Stimulated activated CD8-positive, alpha-beta memory T cell treated with anti-CD3 and anti-CD28 coated beads, Interleukin-2, amount 100 ng/mL, for 48 hours (primary cell): ENCODE measurements at places on chromosomes 1 and 21.

DNA sequence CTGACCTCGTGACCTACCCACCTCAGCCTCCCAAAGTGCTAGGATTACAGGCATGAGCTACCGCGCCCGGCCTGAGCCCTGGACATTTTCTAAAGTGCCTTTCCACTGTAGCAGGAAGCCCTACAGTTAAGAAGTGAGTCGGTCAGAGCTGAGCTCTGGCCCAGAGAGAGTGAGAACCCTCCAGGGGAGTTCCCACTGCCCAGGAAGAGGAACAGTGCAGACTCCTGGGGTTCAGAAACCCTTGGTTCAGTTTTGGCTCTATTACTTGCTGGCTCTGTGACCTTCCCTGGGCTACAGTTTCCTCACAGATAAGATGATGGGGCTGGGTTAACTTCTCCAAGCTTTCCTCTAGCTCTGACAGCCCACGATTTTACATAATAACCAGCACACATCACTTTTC, 20.9 kb downstream of the SLC9A1 start:
- no peak for DNase-seq

GRCh38 chr1:192589813-192590212, 14.2 kb downstream of the RGS1 start:
- no peak for DNase-seq

DNA sequence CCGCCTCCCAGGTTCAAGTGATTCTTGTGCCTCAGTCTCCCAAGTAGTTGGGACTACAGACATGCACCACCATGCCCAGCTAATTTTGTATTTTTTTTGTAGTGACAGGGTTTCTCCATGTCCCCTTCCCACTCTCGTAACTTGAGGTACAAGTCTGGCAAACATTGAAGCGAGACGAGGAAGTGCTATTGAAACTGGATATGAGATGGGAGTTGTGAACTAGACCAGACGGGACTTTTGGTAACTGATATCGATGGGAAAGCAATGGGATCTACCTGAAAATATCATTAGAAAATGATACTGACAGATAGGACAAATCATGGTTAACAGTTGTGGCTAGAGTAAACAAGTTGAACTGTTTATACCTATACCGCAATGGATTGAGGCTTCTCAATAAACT, 95.2 kb upstream of the TRABD2B start:
- DNase-seq: no peak

DNA sequence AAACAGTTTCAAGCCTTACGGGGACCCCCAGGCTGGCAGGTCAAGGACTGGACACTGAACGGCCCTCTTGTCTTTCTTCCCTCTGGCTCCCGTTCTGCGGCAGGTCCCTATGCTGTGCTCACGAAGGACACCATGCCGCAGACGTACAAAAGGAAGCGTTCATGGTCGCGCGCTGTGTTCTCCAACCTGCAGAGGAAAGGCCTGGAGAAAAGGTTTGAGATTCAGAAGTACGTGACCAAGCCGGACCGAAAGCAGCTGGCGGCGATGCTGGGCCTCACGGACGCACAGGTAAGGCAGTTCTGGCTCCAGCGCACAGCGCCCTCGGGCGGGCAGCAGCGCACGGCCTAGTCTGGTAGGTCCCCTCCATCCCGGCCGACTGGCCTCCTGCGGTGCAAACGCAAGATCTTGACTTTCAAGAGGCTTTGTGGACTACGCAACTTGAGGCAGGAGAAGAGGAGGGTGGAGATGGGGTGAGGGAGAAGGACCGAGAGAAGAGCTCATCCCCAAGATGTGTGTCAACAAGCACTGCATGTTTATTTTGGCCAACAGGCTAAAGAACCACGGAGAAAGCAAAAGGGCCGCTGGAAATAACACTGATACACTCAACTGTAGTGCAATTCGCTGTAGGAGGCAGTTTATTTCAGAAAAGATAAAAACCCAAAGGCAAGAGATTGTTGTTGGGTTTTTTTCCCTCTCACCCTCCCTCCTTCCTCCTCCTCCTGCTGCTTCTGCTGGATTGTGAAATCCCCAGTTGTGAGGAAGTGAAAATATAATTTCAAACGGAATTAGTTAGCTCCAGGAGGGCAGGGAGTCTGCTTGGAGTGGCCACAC, 3.0 kb downstream of the HLX start:
- no peak for DNase-seq

- no peak for DNase-seq
Measured at GRCh38 chr1:111556325-111557037, 53.0 kb upstream of the ADORA3 start.

- DNase-seq: no peak
Measured at GRCh38 chr1:61204528-61204927, 122.2 kb downstream of the NFIA start.

DNA sequence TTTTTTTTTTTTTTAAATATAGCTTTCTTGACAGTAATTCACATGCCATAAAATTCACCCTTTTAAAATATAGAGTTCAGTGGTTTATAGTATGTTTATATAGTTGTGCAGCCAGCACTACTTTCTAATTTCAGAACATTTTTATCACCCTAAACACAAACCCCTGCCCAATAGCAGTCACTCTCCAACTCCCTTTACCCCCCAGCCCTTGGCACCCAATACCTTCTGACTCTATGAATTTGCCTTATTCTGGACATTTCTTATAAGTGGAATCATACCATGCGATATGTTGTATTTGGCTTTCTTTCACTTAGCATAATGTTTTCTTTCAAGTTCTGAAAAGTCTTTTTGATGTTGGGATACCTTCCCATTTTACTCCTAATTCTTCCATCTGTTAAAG, 42.5 kb upstream of the NEXN start:
- DNase-seq: no peak

- no peak for DNase-seq
Measured at GRCh38 chr1:155499953-155500639, 62.5 kb downstream of the ASH1L start.

GRCh38 chr1:41518471-41518870, 34.0 kb upstream of the EDN2 start:
- no peak for DNase-seq

- no peak for DNase-seq
Measured at GRCh38 chr1:121443001-121443540, 258.3 kb downstream of the SRGAP2C start.

DNA sequence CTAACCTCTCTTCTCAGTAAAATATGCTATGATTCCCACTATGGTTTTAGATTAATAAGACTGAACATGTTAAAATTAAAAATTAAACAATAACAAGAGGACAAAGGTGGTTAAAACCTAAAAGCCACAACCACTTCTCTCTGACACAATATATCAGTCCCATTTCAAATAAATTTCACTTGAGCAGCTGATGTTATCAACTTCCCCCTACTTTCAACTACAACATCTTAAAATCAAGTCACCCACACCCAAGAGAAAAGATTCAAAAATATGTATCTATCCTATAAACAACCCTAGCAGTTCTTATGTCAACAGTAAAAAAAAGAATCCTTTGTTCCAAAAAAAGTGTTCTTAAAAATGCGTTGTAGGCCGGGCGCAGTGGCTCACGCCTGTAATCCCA, 7.5 kb downstream of the PUM1 start:
- no peak for DNase-seq

DNA sequence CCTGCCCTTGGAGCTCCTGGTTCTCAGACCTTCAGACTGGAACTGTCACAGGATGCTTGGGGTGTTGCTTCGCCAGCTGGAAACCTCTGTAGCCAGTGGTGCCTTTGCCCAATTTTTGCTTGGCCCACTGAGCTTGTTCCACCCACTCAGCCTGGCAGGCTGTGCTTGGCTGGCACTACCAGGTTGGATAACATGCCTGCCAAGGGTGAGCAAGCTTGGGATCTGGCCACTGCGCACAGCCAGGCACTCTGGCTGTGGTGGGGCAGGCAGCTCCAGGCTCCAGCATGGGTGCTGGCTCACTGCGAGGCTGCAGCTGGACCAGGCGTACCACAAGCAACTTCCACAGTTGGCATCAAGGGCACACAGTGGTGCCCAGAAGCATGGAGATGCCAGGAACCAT, 967.8 kb upstream of the NCAM2 start:
- DNase-seq: no peak

DNA sequence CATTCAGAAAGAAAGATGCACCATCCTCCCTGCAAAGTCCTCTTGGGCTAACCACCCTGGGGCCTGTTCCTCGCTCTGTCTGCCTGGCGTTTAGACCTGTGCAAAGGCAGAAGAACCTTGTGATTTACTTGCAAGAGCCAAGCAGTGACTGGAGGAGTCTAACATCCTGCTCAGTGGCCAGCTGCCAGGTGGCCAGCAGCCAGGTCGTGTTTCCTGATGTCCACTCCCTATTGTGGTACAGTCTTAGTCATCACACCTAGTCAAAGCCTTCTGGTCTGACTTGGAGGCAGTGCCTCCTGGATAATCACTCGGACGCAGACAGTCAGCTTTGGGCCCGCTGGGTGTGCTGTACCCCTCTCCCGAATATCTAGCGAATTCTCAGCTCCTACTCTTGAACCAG, 118.1 kb downstream of the PGBD5 start:
- DNase-seq: no peak

DNA sequence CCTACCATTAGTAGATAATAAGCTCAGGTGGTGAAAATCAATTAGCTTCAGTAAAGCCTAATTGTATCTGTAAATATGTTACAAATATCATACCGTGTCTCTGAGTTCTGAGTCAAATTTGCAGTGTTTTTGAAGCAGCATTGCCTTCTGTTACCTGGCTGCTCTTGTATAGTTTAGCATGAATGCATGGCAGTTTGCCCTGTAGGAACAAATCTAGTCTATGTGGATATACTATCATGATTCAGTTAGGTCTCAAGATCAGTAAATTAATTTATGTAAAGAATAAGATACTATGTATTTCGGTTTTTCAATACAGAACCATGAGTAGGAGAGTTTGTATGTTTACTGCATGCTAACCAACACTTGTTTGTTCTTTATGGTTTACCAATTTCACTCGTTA, 240.6 kb upstream of the C1orf105 start:
- DNase-seq: no peak

- DNase-seq: no peak
Measured at GRCh38 chr1:162145280-162145965, 75.9 kb downstream of the NOS1AP start.

DNA sequence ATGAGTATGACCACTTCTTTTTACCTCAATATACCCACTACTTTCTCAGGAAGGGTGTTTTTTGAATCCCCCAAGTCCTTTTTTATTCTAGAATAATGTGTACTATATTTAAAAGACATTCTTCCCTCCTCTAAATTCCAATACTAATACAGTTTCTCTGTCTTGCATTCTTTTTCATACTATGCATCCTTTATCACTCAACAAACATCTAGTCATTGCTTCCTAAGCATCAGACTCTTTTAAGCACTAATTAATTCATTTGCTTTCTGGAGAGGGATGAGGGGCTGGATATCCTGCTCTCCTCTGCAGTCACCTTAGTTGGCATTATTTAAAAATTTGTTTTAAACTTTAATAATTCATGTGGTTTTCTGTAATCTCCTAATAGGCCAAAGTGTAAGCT, 838.8 kb downstream of the KCNT2 start:
- no peak for DNase-seq

DNA sequence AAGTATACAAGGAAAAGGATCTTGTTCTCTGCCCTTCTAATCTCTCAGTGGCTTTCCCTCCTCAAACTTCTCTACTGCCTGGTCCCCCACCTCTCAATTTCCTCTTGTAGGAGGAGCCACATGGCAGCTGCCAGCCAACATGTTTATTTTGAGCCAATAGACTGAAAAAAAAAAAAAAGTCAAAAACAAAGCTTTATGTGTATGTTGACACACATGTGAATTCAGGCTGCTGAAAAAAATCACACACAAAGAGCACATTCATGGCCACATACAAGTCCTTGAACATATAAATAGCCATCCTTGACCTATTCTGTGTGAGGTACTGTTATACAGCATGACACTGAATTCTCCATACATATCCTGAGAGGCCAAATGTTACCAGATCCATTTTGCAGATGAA, 3.7 kb downstream of the PTPN14 start:
- no peak for DNase-seq

DNA sequence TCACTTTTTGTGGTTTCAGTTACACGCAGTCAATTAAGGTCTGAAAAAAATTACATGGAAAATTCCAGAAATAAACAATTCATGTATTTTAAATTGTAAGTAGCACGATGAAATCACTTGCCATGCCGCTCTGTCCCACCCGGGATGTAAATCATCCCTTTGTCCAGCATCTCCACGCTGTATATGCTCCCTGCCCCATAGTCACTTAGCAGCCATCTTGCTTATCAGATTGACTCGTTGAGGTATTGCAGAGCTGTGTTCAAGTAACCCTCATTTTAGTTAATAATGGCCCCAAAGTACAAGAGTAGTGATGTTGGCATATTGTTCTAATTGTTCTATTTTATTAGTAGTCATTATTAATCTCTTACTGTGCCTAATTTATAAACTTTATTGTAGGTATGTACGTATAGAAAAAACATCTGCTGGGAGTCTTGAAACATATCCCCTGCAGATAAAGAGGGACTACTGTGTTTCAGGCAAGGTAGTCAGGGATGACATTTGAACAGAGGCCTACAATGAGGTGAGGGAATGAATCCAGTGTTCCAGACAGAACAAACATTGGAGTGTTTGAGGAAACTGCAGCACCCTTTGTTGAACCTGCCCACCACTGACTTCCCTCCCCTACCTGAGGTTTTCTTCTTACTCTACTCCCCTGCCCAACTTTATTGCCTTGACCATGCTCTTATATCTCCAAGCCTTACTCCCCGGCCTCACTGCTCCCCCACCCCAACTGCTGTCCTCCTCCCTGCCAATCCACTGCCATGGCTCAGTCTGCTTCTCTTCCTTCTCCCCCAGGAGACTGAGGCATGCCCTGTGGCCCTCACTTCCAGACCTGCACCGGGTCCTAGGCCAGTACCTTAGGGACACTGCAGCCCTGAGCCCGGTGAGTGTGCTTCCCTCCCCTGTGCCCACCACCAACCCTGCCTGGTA, 7.1 kb upstream of the CDC20 start:
- DNase-seq: no peak

DNA sequence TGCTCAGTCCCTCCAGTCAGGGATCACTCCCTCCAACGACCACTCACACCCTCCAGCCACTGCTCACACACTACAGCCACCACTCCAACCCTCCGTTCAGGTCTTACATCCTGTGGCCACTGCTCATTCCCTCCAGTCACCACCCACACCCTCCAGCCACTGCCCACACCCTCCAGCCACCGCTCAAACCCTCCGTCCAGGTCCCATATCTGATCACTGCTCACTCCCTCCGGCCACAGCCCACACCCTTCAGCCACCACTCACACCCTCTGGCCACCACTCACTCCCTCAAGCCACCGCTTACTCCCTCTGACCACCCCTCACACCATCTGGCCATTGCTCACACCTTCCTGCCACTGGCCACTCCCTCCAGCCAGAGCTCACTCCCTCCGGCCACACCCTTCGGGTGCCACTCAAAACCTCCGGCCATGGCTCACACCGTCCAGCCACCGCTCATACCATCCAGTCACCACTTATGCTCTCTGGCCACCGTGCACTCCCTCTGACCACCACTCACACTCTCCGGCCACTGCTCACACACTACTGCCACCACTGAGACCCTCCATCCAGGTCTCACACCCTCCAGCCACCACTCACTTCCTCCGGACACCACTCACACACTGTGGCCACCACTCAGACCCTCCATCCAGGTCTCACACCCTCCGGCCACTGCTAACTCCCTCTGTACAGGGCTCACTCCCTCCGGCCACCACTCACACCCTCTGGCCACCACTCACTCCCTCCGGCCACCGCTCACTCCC, 4.7 kb upstream of the TFF1 start:
- DNase-seq: no peak
